Frontal cortex (tissue), 4 donors: ENCODE measurements at places on chromosomes 2 and 18. TPM values are rescaled to one million over a fixed set of nuclear protein-coding genes. Genes with fewer than 3 reads are reported as not detected.

DNA sequence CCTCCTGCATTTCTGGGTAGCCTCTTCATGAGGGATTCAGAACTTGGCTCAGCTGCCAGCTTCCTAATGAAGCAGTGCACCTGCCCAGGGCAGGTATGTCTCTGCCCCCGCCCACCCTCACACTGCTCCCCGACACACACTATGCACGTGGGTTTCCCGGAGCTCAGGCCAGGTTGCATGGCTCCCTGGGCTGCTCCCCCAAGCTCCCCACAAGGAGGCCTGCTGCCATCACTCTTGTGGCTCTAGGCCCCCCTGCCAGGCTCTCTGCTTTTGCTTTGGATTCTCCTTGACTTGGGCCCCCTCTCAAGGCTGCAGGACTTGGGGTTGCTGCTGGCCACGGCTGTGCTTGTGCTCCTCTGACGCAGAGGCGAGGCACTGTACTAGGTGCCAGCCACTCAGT lies 43.6 kb downstream of the ADD2 start:
- DNase-seq, result no peak

DNA sequence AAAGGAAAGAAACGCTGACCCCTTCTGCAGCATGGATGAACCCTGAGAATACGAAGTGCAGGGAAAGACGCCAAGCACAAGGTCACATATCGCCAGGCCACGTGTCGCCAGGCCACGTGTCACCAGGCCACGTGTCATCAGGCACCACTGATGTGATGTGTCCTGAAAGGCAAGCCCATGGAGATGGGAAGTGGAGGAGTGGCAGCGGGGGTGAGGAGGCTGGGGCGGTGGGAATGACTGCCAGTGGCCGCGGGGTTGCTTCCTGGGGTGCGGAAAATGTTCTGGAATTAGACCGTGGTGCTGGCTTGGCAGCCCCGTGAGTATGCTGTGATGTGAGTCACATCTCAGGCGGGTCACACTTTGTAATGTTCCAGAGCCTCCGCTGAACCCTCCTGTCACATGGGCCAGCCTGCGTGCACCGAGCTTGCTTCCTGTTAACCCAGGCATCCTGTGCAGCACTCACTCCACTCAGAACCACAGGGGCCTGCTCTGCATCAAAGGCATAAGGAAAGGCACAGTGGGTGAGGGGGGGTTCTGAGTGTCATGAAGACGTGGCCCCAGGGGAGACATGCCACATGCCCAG lies 39.0 kb downstream of the SLC66A2 start:
- peak; percentile 56 for DNase-seq

Gene CHST10
- total RNA-seq, result 82.3 TPM

DNA sequence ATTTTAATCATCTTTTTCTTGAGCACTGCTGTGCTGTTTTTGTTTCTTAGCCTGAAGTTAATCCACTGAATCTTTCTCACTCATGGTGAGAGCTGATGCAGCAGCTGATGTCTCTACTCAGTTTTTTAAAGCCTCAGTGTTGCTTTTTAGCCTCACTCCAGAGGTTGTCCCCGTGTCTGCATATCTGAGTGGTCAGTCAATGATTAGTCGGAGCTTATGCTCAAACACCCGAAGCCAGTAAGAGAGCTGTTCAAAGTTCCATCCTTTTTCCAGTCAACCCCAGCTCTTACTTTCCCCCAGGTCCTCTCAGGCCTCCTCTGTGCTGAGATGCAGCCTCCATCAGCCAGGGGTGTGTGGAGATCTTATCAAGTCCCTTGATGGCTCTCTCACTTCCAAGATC lies 81.1 kb downstream of the MBOAT2 start:
- DNase-seq, result no peak

DNA sequence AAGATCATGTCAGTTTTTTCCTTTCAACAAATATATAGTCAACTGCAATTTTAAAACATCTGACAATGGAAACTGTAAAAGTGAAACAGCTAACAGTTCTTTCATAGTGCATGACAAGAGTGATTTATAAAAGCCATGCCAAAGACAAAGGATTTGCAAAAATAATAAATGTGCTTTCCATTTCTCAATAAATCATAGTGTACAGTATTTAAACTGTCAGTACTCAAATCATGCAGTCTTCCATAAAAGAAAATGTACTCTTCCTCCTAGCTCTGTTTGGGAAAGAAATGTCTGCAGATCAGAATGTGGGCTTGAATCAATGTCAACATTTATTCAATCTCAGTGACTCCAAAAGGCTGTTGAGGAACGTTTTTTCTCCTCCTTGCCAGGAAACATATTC lies 131.7 kb upstream of the PDE1A start:
- no peak for DNase-seq

GRCh38 chr2:10497797-10498251 lies 49.7 kb upstream of the ODC1 start:
- peak; percentile 75 for DNase-seq

DNA sequence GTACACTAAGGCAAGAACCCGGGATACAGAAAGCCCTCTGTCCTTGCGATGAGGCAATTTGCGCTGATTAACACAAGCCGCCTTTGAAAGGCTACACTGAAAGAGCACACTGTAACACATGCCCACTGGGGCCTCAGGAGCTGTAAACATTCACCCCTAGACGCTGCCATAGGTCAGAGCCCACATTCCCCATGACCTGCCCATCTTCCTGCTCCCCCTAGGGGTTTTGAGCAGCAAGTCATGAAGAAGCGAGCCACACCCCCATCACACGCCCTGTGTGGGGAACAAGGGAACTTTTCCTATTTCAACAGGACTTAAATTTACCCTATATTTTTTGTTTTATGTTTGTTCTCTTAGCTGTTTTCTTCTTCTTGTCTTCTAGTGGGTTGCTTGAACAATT lies 47.8 kb upstream of the SLC4A10 start:
- DNase-seq, result no peak

GRCh38 chr2:230410861-230411569 lies 5.0 kb upstream of the SP100 start:
- peak; percentile 43 for DNase-seq

Gene IFT172
- 36.3 TPM for total RNA-seq
